A549 treated with GW870086 at 1 μM for 4 hours (cell line): ENCODE measurements at places on chromosomes 4 and X. TPM values are rescaled to one million over a fixed set of nuclear protein-coding genes. Genes with fewer than 3 reads are reported as not detected.

The TMEM175 gene
- 8.1 to 10.2 TPM (median 9.6 TPM) in 5 replicates for total RNA-seq

The CENPVL1 gene
- total RNA-seq: not detected in 5 replicates

The ACOT9 gene
- total RNA-seq: 93.4 to 105 TPM (median 103 TPM) in 5 replicates

The MAGEA11 gene
- total RNA-seq: 0.07 TPM in 1 of 5 replicates, not detected in the others

The WNK3 gene
- total RNA-seq: 0.03 to 0.07 TPM (median 0.05 TPM) in 4 of 5 replicates, not detected in the other

The NUDT10 gene
- total RNA-seq: 0.90 to 1.4 TPM (median 0.97 TPM) in 5 replicates

The ANK2 gene
- 0.72 to 1.2 TPM (median 0.82 TPM) in 5 replicates for total RNA-seq

The RTL5 gene
- total RNA-seq: 1.8 to 2.5 TPM (median 2.1 TPM) in 5 replicates

The USP17L25 gene
- not detected in 5 replicates for total RNA-seq

The CENPC gene
- 2.8 to 4.3 TPM (median 4.0 TPM) in 5 replicates for total RNA-seq

The TLR2 gene
- total RNA-seq: 0.20 to 0.47 TPM (median 0.39 TPM) in 5 replicates

The PGRMC1 gene
- total RNA-seq: 135 to 164 TPM (median 150 TPM) in 5 replicates

The SHOX gene
- not detected in 5 replicates for total RNA-seq

The SSX1 gene
- not detected in 5 replicates for total RNA-seq

The KLB gene
- total RNA-seq: 0.08 to 0.15 TPM (median 0.11 TPM) in 5 replicates

The XPNPEP2 gene
- total RNA-seq: not detected in 5 replicates

The CLDN22 gene
- not detected in 5 replicates for total RNA-seq
